CD4-positive, CD25-positive, alpha-beta regulatory T cell (primary cell): ENCODE measurements at places on chromosomes 1 and 21. TPM values are rescaled to one million over a fixed set of nuclear protein-coding genes. Genes with fewer than 3 reads are reported as not detected.

- H3K4me1 ChIP-seq, result no peaks in the 10 kb centered on the region
- H3K4me3 ChIP-seq, result no peak overlapping the region
- DNase-seq, result no peak
- no peak overlapping the region for H3K27ac ChIP-seq
Measured at GRCh38 chr21:25903607-25904006, 168.8 kb downstream of the GABPA start.

DNA sequence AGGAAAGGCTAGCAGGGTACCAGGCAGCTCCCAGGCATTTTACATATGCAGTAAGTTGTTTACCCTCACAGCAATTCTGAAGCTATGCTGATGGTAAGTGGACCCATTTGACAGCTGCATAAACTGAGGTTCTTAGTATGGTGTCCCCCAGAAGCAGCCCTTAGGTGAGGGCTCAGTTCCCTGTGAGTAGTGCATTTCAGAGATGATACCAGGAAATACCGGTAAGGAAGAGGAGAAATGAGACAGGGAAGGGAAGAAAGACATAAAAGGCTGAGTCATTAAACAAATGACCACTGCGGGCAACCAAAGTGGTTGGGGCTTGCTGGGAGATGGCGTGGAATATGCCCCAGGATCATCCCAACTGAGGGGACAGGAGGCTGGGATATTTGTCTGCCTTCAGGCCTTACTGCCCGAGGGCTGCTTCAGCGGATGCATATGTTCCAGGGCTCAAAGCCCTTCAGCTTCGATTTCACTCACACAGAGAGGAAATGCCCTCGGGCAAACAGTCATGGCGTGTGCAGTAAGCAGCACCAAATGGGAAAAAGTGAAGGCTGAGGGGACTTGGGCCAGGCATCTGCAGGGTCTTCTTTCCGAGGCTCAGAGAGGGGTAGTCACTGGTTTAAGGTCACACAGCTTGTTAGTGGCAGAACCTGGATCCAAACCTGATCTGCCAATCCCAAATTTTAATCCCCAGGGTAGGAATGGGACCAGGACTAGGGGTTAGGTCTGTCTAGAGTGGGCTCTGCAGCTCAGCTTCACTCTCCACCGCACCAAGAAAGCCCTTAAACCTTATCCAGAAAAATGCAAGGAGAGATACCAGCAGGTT, 133.7 kb upstream of the RUNX3 start:
- no peaks in the 10 kb centered on the region for H3K4me1 ChIP-seq
- no peak overlapping the region for H3K4me3 ChIP-seq
- H3K36me3 ChIP-seq, result no peaks in the 10 kb centered on the region
- no peak for DNase-seq

- H3K4me1 ChIP-seq, result no peaks in the 10 kb centered on the region
- no peak for DNase-seq
Measured at GRCh38 chr21:35120631-35121180, 71.6 kb upstream of the RUNX1 start.

- no peaks in the 10 kb centered on the region for H3K27me3 ChIP-seq
- DNase-seq, result no peak
- H3K4me3 ChIP-seq, result no peak overlapping the region
- H3K27ac ChIP-seq, result no peak overlapping the region
- no peaks in the 10 kb centered on the region for H3K36me3 ChIP-seq
- peaks cover 29% of the 10 kb centered on the region for H3K4me1 ChIP-seq
Measured at GRCh38 chr1:24386931-24387330, 26.7 kb downstream of the STPG1 start.

The LYPD8 gene
- total RNA-seq, result not detected
